ENCODE measurements at places on chromosomes 3 and 15.
A peak's percentile ranks its signal among the peaks of the same experiment; 100 is the strongest.

GRCh38 chr15:73867956-73868355 is 5.4 kb upstream of the TBC1D21 start:
- no peak for DNase-seq

- DNase-seq, result peak; percentile 76
Observed at GRCh38 chr3:49802719-49803464, at the start of gene INKA1. Gene INKA1 (plus strand): TSS chr3:49803261. CDS start chr3:49803393, 132 bp downstream.

DNA sequence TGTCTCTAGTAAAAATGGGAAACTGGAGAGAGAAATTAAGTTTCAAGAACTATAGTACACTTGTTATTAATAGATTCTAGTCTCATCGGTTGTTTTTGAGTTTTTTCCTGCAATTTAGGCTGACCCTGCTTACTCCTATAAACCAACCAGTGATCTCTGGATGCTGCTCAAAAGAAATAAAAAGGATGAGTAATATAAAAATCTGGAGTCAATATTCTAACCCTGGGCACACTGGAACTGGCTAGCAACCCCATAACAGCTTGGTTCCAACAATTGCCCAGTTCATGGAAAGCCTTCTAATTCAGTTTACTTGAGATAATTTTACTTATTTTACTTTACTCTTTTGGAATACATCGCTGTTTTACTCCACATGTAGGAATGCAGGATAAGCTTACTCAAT is 211.6 kb downstream of the GBE1 start:
- no peak for DNase-seq

GRCh38 chr3:50136714-50137405 is 18.3 kb upstream of the SEMA3F start:
- DNase-seq, result no peak

DNA sequence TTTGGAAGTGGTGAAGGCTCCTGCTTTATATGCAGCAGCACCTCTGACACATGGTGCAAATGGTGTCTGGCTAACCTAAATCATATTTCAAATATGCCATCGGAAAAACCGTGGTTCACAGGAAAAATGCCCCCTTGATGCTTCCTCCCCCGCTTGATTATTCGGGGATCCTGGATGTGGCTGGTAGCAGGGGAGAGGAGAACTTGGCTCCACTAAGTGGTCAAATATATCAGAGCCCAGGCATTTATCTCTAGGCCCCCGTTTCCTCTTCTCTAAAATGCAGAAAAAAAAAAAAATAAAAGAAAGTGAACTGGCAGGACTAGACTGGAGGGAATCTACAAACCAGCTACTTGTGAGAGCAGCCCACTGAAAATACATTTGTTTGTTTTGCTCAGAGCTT is 18.2 kb upstream of the ATP2B2 start:
- no peak for DNase-seq

GRCh38 chr15:35910227-35910626 is 364.3 kb upstream of the DPH6 start:
- DNase-seq, result no peak
